ENCODE measurements at places on chromosomes 7 and 10.

DNA sequence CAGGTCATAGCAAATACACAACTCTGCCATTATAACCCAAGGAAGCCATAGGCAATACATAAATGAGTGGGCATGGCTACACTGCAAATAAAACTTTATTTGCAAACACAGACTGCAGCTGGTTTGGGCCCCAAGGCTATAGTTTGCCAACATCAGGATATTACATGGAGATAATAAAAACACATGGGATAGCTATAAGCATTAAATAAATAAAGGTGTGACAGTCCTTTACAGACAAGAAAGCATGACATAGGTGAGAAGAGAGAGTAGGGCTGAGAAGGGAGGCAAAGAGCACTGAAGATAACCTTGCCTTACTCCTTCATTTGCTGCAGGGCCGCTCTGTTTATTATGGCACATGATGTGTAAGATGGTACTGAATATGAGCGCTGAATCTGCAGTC, 135.1 kb upstream of the GHITM start:
- no peak for DNase-seq

- no peak for DNase-seq
These were observed 93.9 kb upstream of the VIPR2 start for GRCh38 chr7:159238541-159238940.

DNA sequence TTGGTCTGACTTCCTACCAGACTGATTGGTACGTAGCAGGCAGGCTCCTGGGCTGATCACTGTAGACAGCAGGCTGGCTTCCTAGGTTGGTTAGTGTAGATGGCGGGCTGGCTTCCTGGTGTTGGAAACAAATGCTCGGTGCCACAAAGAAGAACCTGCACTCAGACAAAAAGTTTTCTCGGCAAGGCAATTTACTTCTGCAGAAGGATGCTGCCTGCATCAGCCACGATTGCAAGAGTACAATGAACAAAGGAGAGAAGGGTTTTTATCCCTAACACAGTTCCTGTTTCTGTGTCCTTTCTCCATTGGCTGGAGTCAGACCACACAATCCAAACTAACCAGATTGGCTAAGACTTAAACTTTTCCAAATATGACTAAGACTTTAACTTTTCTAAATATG, 123.6 kb upstream of the PPP2R2D start:
- no peak for DNase-seq

GRCh38 chr7:70544016-70544415, 587.9 kb upstream of the GALNT17 start:
- DNase-seq, result no peak

DNA sequence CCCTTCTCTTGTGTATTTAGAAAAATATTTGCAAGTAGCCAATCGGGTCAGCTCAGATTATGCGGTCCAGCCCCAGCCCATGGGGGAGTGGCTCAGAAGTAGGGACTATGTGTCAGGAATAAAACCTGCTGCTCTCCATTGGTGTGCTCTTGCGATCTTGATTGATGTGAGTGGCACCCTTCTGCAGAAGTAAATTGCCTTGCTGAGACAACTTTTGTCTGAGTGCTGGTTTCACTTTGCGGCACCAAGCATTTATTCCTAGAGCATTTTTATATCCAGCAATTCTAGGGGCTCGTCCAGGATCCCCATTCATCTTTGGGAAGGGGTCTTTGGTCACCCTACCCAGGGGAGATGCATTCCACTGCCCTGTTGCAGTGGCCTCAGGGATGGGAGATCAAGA, 26.1 kb upstream of the FAM221A start:
- DNase-seq, result no peak

DNA sequence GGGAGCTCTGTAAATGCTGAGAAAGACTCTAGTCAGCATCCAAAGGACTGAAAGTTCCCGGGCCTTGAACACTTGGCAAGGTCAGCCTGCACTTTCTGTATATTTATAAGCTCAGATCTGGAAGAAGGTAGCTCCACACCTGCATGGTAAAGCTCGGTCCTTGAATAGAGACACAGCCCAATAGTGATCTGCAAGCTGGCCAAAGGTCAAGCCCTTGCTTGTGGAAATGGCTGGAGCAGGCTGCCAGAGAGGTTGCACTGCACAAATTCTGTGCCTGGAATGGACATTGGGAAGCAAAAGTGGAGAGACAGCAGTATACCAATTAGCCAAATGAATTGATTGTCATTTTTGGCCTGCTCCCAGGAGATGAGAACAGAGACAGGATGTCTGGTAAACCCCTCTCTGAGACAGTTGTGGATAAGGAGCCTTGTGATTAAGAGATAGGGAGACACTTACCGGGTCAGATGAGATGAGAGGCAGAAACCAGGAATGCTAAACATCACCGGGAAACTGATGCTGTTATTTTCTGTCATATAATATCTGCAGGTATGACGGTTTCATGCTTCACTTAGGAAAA, 8.0 kb upstream of the FRA10AC1 start:
- no peak for DNase-seq

DNA sequence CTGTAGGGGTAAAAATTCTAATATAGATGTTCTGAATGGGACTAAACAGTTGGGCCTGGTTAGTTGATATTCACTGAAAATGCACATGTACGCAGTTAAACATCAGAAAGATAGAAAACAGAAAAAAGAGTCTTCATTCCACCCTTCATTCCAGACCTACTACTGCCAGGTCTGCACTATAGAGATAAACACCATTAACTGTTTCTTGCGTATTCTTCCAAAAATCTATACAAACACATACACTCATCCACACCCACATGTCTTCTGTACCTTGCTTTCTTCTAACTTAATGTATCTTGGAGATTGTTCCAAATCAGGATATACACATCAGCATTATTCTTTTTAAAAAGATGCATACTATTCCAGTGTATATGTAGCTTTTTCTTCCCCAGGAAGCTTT, 13.9 kb upstream of the CLEC2L start:
- no peak for DNase-seq

DNA sequence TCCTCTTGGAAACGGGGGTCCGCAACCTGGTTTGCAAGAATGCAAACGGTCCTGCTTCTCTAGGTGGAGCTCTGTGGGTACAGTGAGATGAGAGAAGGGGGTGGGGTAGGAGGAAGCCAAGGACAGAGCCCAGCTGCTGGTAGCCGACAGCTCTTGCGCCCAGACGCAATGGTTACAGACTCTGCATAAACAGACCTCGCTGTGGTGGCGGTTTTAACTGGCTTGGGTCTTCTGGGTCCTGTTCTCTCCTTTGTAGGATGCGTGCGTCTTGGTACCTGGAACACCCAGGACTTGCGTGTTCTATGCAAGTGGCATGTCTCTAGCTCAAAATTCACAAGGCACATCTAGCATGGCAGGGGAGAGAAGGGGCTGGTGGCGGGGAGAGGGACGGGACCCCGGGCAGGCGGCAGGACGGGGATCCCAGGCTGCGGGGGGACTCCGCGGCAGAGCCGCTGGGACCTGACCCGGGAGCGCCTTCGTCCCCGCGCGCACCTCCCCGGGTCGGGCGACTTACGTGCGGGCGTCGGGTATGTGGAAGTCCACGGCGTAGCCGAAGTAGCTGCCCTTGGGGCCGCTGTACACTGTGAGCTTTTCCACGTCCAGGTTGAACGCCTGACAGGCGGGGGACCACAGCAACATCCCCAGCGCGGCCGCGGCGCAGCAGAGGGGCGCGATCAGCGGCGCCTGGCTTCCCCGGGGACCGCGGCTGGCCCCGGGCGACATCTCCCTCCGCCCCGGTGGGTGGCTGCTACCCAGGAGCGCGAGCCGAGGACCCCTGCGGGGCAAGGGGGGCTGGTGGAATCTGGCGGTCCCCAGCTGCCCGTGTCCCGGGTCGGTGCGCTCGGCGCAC, 448 bp downstream of the ITGA8 start:
- peak; percentile 24 for DNase-seq

DNA sequence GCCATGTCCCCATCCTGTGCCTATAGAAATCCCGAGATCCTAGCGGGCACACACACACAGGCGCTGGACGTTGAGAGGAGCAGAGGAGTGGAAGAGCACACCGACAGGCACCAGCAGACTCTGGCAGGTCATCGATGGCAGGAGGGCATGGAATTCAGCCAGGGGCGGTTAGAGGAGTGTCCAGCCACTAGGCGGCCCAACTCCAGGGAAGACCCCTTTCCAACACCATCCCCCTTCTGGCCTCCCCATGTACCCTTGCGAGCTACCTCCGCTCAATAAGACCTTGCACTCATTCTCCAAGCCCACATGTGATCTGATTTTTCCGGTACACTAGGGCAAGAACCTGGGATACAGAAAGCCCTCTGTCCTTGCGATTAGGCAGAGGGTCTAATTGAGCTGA, 356.0 kb upstream of the DPP6 start:
- no peak for DNase-seq

DNA sequence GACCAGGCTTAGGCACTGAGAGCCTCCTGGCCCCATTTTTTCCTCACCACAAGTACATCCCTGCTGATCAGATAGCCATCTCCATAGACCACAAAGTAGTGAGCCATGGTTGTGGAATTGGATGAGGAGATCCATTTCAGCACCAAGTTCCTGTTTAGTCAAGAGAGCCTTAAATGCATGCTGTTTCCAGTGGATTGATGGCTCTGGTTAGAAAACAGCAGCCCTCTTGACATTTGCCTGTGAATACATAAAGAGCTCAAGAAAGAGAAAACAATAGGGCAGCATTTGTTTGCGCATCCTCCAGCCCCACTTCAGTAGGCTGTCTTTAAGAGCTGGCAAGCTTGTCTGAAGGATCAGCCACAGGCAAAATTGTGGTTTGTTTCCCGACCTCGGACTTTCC, 251.2 kb downstream of the POU6F2 start:
- no peak for DNase-seq

DNA sequence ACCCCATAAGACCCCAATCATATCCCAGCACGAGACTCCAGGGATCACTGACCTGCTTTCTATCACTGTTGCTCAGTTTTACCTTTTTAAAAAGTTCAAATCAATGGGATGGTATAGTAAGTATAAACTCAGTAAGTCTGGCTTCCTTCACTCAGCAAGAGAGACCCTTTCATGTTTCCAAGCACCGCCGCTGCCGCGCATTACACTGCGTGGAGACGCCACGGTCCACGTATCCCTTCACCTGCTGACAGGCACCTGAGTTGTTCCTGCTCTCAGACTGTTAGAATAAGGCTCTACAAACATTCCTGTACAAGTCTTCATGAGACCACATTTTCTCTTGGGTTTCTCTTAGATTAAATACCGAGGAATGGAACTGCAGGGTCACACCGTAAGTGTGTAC, 28.3 kb downstream of the MAD1L1 start:
- DNase-seq, result no peak

DNA sequence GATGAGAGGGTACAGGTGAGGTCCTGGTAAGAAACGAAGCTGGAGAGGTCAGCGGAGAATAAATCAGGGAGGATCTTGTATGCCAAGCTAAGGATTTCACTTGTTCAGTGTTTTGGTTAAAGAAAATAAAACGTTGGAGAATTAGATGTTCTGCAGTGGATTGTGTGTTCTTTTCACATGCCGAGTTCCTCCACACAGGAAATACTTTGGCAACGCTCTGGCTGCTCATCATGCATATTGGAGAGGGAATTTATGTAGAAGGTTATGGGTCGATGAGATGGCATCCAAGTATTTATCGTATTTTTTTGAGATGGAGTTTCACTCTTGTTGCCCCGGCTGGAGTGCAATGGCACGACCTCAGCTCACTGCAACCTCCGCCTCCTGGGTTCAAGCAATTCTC, 11.0 kb downstream of the RPS24 start:
- no peak for DNase-seq

- no peak for DNase-seq
These were observed 207.2 kb upstream of the SVIL start for GRCh38 chr10:29841724-29842649.

GRCh38 chr7:151032936-151033863, 5.0 kb downstream of the ABCB8 start:
- DNase-seq, result no peak

DNA sequence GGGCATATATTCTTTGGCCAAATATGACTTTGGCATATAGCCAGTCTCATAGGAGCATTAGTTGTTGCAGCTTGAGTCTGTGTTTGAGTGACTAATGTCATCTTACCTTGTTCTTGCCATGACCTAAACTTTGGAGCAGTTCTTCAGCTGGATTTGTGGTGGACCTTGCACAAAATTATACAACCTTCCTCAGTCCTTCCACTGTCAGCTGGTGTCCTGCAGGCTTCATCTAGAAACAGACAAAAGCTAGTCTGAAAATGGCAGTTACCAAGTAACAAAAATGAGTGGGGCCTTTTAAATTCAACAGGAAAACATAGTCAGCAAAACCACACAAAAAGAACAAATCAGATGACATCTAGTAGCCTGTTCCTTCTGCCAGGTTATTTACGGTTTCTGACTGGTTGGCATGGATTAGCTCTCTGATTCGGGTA, 59.5 kb upstream of the HECTD2 start:
- DNase-seq, result no peak

- DNase-seq, result no peak
These were observed 1345.1 kb downstream of the XPNPEP1 start for GRCh38 chr10:108578258-108578657.

GRCh38 chr7:140334341-140335057, 63.8 kb downstream of the SLC37A3 start:
- no peak for DNase-seq

- DNase-seq, result no peak
These were observed 97.5 kb downstream of the SKIDA1 start for GRCh38 chr10:21427804-21428481.

DNA sequence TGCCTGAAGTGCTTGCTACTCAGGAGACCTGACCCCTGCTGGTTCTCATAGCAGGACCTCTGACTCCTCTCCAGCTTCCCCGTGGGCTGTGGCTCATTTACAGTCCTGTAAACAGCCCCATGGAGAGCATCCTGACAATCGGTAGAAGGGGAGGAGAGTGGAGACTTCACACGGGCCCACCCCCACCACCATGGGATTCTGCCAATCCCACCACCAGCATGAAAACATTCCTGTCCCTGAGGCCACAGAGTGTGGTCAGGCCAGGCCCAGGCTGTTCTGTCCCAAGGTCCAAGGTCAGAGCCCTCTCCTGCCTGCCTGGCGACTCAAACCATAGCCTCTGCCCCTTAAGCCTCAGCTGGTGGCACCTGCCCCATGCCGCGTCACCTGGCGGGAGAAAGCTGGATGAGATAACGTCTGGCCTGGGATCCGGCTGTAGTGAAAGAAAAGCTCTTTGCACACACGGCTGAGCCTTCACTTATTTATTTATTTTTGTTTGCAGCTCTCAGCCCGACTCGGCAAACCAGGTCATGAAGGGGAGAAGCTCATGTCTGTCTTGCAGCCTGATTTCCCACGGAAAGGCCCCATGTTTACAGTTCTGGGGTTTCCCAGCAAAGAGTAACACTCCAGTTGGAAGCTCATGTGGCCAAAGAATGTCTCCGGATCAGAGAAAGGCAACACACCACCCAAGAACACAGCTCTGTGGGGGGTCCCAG, 293.6 kb upstream of the ZMIZ1 start:
- DNase-seq, result no peak

GRCh38 chr7:137670222-137671064, 176.3 kb downstream of the DGKI start:
- no peak for DNase-seq

DNA sequence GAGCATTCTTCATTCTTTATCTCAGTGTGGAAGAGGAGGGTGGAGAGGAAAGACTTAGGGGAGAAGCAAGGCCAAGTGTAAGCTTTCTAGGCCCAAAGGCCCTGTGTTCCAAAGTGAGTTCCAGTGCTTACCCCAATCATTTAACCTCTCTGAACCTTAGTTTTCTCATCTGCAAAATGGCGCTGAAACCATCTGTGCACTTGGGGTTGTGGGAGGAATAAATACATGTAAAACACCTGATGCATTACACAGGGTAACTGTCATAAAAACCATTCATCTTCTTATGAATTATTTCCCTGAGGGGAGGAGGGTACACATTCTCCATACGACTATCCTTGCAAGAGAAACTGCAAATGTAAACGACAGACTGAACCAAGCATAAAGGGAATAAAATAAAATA, 19.0 kb downstream of the PIK3AP1 start:
- DNase-seq, result no peak

All from neuronal stem cell (in vitro differentiated cells).